A673 (cell line): ENCODE measurements at places on chromosomes 5 and 9.
A peak's percentile ranks its signal among the peaks of the same experiment; 100 is the strongest.

GRCh38 chr9:121718084-121718483, 66.7 kb downstream of the DAB2IP start:
- no peak for DNase-seq

DNA sequence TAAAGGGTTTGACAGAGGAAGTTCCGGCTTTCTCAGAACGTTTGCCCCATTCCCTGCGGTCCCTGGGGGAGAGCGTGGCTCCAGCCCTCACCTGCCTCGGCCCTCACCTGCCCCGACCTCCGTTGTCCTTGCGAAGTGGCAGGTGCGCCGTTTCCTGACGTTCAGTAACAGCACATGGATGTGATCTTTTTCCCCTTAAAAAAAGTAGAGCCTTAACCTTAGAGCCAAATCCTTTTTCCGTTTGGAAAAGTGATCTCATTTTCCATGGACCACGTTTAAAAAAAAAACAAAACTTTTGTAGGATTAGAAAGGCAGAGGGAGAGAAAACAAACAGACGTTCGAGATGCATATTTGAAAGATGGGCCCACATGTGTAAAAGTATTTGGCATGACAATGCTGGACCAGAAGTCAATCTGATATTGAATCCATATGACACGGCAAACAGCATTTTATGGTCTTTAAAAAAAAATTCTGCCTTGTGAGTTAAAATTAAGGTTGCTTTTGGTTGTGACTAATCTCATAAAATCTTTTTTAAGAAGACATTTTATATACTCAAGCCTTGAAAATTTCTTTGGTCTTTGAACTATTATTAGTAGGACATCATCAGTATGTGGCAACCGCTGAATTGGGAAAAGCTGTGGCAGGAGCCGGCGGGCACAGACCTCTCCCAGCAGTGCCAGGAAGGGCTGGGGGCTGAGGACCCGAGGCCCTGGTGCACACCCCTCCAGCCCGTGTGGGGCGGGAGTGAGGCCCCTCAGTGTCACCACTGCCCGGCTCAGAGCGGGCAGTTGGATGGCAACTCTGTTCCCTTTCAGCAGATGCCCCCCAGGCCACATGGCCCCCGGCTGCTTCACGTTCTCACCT, 42.5 kb upstream of the EXOC3 start:
- no peak for DNase-seq

DNA sequence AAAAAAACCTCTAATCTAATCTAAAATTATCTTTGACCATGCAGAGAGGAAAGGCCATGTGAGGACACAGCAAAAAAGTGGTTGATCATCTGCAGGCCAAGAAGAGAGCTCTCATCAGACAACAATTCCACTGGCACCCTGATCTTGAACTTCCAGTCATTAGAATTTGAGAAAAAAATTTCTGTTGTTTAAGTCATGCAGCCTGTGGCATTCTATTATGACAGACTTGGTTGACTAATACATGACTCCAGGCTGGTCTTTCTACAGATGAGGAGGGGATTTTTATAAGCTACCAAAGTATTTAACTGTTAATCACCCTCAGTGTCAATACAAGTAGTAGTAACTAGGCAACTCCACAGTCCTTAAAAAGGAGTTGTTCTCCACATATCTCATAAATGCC, 358.5 kb upstream of the RGMB start:
- DNase-seq = no peak

- DNase-seq = peak; percentile 79
These were observed 103.8 kb downstream of the RPS23 start for GRCh38 chr5:82174128-82174918.

- DNase-seq = no peak
These were observed 14.5 kb downstream of the CXCL14 start for GRCh38 chr5:135564331-135564730.

DNA sequence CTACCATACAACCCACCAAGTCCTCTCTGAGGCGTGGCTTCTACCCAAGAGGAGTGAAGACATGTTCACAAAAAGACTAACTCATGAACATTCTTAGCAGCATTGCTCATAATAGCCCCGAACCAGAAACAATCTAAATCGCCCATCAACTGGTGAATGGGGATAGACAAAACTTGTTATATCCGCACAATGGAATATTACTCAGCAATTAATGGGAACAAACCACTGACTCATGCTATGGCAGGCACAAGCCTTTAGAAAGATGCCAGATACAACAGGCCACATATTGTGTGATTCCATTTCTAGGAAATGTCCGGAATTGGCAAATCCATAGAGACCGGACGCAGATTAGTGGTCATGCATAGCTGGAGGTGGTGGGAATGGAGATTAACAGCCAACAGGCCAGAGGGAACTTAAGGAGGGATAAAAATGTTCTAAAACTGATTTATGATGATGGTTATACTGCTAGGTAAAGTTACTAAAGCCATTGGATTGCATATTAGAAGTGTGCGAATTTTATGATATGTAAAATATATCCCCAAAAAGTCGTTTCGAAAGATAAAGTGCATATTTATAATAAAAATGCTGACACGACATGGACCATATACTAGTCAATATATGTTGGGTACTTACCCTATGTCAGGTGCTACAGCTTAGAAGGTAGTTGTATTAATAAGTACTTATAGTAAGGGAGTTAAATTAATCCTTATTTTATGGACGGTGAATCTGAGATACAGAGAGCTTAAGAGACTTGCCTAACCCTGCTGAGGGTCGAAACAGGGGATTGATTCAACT, 55.4 kb downstream of the LHX2 start:
- DNase-seq = no peak

- DNase-seq = no peak
These were observed 47.8 kb upstream of the TGFBR1 start for GRCh38 chr9:99056886-99057664.

- DNase-seq = no peak
These were observed 530.0 kb downstream of the SEMA5A start for GRCh38 chr5:9015937-9016270.

DNA sequence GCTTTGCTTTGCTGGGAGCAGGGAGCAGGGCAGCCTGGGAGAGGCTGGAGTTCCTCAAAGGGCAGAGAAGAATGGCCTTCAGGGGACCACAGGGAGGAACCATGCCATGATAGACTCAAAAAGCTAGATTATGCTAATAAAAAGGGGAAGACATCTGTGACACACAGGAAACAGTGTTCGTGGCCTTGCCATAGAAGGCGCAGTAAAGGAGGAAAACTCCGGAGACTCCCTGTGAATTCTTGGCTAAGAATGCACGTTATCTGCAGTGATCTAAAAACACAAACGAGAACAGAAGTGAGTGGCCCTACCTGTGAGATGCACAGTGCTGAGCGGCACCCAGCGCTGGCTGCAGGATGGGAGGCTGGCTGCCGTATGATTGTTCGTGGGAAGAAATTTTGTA, 15.9 kb upstream of the LTC4S start:
- no peak for DNase-seq

- no peak for DNase-seq
These were observed 46.7 kb downstream of the ROR2 start for GRCh38 chr9:91903126-91903911.

DNA sequence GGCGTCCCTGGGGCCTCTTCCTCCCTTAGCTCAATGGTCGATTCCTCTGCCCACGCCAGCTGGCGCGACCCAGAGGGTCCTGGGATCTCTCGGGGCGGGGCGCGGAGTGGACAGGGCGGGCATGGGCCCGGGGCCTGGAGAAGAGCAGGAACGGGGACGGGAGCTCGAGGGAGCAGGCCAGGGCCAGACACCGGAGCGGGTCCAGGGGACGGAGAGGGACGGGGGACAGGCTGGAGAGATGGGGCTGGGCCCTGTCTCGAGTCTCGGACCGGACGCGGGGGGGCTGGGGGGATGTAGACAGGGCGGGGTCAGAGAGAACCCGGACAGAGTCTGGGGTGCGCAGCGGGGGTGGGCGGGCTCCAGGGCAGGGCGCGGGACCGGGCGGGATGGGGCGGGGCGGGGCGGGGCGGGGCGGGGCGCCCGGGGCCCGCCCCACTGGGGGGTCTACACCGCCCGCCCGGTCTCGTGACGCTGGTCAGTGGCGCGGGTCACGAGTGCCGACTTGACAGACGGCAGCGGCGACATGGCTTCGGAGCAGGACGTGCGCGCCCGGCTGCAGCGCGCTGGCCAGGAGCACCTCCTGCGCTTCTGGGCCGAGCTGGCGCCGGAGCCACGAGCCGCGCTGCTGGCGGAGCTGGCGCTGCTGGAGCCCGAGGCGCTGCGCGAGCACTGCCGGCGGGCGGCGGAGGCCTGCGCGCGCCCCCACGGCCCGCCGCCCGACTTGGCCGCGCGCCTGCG, at the start of gene UAP1L1:
Gene UAP1L1, plus strand, starts transcription at position 508 of the 738 bp plus-strand sequence. Its CDS starts 16 bp downstream, at position 524.
- peak; percentile 58 for DNase-seq

- DNase-seq = no peak
These were observed 72.1 kb upstream of the ANKRD55 start for GRCh38 chr5:56305001-56305950.

DNA sequence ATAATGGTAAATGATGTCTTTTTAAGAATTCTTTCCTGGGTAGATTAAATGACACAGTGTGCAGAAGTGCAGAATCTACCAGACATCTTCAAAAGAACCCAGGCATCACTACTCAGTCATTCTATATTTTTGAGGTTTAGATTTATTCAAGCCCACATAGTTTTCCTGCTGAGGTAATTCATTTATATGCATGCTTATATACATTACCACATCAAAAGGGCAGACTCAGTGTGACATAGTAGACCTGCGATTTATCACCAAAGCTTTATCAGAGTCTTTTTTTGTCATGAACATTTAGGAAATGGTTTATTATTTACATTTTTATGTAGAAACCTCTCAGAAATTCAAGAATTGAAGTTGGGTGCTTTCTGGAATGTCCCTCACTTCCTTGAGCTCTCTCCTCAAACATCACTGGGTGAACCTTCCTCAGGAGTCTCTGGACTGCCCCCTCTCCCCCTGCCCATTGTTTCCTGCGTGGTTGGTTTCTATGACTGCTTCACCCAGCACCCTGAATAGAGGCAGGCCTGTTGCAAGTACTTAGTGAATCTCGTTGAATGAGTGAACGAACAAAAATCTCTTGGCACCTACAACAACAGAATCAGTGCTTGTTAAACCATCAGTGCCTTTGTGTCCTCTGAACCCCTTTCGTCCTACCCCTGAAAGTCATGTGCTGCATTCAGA, 42.5 kb downstream of the ADAMTS16 start:
- no peak for DNase-seq

- peak; percentile 36 for DNase-seq
These were observed 1.5 kb downstream of the NDFIP1 start for GRCh38 chr5:142110046-142110531.

DNA sequence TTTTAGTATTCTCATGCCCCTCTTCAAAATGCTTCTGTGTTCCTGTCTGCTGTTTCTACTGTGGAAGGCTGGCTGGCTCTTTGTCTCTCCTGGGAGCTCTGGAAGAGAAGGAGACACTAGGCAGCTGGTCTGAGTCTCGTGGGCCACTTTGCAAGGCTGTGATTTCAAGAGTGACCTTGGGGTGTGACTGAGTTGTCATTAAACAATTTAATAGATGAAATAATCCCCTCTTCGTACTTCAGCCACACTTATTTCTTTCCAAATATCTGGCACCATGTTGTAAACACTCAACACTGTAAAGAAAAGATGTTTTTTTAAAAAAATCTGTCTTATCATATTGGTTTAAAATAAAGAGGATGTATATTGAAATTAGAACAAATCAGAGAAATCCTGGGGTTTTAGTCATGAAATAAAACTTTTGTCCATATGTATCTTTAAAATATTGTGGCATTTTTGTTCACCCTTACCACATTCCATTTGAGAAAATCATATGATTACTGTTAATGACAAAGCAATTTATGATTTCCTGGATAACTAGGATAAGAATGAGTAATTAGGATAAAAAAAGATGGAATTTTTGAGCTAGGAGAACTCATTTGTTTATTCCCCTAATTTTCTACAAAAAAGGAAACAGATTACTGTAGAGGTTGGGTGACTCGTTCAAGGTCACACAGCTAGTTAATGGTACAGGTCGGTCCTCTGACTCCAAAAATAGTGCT, 200.8 kb downstream of the MAT2B start:
- no peak for DNase-seq

- no peak for DNase-seq
These were observed 102.2 kb upstream of the KLF4 start for GRCh38 chr9:107591781-107592180.

DNA sequence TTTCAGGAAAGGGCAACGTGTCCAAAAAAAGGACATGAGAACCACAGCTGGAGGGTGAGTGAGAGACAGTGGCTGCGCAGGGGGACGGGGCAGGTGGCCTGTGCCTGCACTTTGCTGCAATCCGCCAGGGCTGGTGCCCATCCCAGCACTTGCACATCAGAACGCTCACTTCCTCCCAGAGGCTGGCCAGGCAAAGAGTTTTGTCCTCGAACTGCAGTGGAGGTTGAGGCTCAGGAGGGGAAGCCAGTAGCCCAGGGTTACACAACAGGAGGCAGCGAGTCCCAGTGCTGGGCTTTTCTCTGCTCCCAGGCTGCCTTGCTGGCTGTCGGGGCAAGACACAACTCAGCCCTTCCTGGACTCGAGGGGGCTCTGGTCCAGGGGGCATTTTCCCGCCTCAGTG, 33.1 kb downstream of the CRB2 start:
- DNase-seq = no peak

GRCh38 chr5:52378237-52378636, 409.5 kb upstream of the ITGA1 start:
- DNase-seq = no peak

DNA sequence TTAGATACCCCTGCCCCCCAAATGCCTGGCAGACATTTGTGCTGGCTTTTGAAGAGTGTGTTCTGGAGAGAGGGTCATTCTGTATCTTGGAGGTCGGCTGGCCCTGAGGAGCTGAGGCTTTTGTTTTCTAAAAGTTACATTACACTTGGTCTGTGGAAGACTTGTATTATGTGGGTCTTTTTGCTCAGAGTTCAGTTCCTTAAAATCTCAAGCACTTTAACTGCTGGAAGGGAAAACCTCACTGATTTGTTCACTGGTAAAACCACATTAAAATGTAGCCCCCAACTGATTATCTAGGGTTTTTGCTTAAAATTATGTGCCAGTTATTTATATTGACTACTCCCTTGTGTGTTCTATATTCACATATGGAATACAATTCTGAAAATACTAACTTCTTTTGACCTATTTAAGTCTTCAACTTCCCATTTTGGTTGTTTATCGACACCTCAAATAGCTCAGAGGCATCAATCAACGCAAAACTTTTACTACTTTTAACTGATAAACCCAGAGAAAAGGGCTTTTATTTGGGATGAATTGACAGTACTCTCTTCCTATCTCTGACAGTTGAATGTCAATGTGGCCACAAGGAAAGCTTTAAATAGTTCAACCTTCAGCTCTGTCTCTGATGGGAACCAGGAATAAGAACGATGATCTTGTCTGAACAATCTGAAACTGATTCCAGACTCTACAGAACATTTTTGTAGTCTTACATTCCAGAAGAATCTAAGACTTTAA, 54.0 kb upstream of the MAP3K1 start:
- no peak for DNase-seq

DNA sequence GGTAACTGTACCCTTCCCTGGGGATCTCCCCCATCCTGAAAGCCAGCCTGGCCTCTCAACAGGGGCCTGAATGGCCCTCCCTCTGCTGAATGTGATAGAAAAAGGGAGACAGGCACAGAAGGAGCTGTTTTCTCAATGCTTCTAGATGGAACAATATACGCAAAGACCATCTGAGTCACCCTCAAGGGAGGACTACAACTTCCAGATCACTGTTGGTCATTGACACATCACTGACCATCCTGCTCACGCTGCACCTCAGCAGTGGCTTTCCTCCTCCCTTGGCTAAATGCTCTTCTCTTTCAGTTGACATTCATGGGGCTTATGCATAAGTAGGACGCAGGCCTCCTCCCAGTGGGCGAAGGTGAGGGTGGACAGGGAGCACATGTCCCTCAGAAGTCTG, 112.2 kb upstream of the SHB start:
- DNase-seq = no peak

- peak; percentile 10 for DNase-seq
These were observed 1.2 kb downstream of the ST8SIA4 start for GRCh38 chr5:100901821-100902341.

GRCh38 chr9:108081112-108081511, 591.5 kb upstream of the KLF4 start:
- DNase-seq = no peak
